ENCODE measurements at places on chromosomes 5 and 9.
A peak's percentile ranks its signal among the peaks of the same experiment; 100 is the strongest.

GRCh38 chr5:179486596-179487051, 63.7 kb upstream of the RUFY1 start:
- no peak overlapping the region for H3K4me3 ChIP-seq
- no peaks in the 10 kb centered on the region for H3K27me3 ChIP-seq
- no peak for DNase-seq
- no peak overlapping the region for H3K27ac ChIP-seq

GRCh38 chr5:75526070-75526469, 14.4 kb downstream of the POLK start:
- H3K27ac ChIP-seq, result no peak overlapping the region
- no peaks in the 10 kb centered on the region for H3K27me3 ChIP-seq
- no peak for DNase-seq
- no peak overlapping the region for H3K4me3 ChIP-seq
- H3K4me1 ChIP-seq, result peaks cover 8% of the 10 kb centered on the region
- H3K36me3 ChIP-seq, result peaks cover 4% of the 10 kb centered on the region

DNA sequence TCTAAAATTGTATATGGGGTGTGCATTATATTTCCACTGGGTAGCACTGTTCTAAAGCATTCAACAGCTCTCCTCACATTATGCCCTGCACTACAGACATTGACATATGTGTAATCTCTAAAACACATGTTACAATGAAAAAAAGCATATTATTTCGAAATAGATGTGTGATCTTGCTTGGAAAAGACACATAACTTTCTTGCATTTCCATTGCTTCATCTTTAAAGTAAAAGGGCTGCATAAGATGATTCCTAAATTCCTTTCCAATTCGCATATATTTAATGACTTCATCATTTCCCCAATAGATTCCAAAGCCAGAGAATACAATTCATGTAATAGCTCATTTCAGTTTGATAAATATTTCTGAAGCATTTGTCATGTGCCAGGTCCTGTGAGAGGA, 566.9 kb downstream of the PDE4D start:
- no peaks in the 10 kb centered on the region for H3K27me3 ChIP-seq
- H3K4me3 ChIP-seq, result no peak overlapping the region
- no peak overlapping the region for H3K27ac ChIP-seq
- no peak for DNase-seq
- H3K4me1 ChIP-seq, result peaks cover 17% of the 10 kb centered on the region
- no peaks in the 10 kb centered on the region for H3K36me3 ChIP-seq

- H3K4me3 ChIP-seq, result no peak overlapping the region
- DNase-seq, result peak; percentile 75
- H3K36me3 ChIP-seq, result no peaks in the 10 kb centered on the region
- H3K27me3 ChIP-seq, result no peaks in the 10 kb centered on the region
- no peak overlapping the region for H3K27ac ChIP-seq
Measured at GRCh38 chr5:95846554-95847260, 24.2 kb upstream of the GLRX start.

GRCh38 chr5:96075579-96076289, 114.1 kb upstream of the ELL2 start:
- H3K27ac ChIP-seq, result no peak overlapping the region
- H3K27me3 ChIP-seq, result no peaks in the 10 kb centered on the region
- no peak for DNase-seq
- no peak overlapping the region for H3K4me3 ChIP-seq

DNA sequence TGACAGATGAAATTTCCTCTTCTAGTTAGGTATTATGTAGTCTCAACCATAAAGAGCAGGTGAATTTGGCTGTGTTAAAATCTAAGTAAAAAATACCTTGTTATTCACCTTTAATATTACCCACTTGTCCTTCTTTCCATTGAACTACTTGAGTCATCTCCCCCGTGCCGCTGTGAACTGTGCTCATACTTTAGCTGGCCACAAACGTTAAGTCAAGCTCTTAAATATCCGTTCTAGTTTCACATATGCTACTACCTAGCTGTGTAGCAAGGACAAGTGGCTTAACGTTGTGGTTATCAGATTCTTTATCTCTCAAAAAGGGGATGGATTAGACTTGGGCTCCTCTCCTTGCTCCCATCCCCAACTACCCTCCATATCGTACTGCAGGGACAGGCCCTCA, 110.4 kb downstream of the EFNA5 start:
- no peak overlapping the region for H3K4me3 ChIP-seq
- H3K4me1 ChIP-seq, result no peaks in the 10 kb centered on the region
- no peaks in the 10 kb centered on the region for H3K36me3 ChIP-seq
- no peak for DNase-seq

DNA sequence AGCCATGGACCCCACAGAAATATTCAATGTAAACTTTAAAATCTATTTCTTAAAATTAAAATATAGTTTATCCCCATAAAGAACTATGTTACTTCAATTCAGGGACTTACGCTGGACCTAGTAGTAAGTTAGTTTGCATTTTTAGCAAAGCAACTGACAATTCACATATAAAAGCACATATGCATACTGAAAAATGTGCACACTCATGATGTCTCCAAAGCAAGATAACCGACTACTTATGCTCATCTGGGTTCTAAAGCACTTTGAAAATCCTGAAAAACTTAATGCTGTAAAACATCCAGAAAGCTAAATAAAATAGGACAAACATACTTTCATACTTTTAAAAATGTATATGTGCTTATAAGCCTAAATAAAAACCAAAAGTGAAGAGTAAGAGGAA, 264.4 kb upstream of the GAS1 start:
- H3K4me3 ChIP-seq, result no peak overlapping the region
- no peaks in the 10 kb centered on the region for H3K27me3 ChIP-seq
- H3K36me3 ChIP-seq, result no peaks in the 10 kb centered on the region
- no peak for DNase-seq
- no peaks in the 10 kb centered on the region for H3K4me1 ChIP-seq
- no peak overlapping the region for H3K27ac ChIP-seq

DNA sequence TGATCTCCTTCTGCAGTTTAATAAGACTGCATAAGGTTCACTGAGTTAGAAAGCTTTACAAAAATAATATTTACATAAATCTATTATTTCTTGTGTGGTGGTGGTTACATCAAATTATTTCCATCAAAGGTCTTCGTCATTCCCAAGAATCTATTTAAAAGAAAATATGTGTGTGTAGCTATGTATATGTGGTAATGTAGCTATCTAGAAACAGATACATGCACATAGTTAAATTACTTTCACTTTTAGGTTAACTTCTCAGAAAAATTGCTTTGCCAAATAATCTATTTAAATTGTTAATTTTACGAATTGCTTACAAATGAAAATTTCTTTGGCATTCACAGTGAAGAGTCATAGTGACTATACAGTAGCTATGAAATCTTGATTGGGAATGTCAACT, 633.2 kb downstream of the DMRTA1 start:
- H3K27me3 ChIP-seq, result no peaks in the 10 kb centered on the region
- no peaks in the 10 kb centered on the region for H3K4me1 ChIP-seq
- H3K36me3 ChIP-seq, result no peaks in the 10 kb centered on the region
- no peak for DNase-seq
- H3K4me3 ChIP-seq, result no peak overlapping the region

GRCh38 chr5:159269723-159270122, 6.6 kb downstream of the UBLCP1 start:
- no peaks in the 10 kb centered on the region for H3K36me3 ChIP-seq
- no peaks in the 10 kb centered on the region for H3K4me1 ChIP-seq
- no peak for DNase-seq
- H3K27ac ChIP-seq, result no peak overlapping the region

- H3K27ac ChIP-seq, result no peak overlapping the region
- no peaks in the 10 kb centered on the region for H3K4me1 ChIP-seq
- no peaks in the 10 kb centered on the region for H3K36me3 ChIP-seq
- DNase-seq, result no peak
- H3K27me3 ChIP-seq, result no peaks in the 10 kb centered on the region
Measured at GRCh38 chr5:40475561-40475960, 204.2 kb upstream of the PTGER4 start.

DNA sequence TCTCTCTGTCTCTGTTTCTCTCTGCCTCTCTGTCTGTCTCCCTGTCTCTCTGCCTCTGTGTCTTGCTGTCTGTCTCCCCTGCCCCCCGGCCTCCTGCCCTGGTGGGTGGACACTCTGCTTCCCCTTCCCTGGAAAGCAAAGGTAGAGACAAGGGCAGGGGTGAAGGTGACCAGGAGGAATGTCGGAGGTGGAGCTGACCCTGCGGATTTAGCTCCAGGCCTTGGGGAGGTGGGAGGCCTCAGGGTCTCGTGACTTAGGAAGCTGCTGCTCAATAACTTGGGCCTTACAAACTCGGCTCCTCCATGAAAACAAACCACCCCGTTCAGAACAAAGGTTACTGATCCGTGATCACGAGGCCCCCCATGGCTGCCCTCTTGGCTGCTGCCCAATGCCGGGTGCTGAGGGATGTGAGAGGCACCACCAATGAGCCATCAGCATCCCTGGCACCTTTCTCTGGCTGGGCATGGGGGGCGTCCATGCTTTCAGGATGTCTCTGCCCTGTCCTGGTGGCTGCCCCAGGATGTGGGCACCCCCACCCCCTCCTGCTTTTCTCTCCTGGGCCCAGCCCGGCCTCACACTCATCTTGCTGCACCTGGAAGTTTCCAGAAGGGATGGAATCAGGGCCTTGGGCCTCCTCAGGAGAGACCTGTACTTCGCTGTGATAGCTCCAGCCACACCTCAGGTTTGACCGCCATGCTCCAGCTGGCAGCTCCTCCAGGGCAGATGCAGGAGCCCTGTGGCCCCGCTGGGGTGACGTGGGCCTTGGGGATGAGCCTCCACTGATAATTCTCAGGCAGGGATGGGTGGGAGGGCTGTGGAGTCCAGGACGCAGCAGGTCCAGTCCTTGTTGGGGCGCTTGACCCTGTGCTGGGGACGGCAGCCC, 14.8 kb upstream of the SLC6A19 start:
- DNase-seq, result no peak
- peaks cover 33% of the 10 kb centered on the region for H3K27me3 ChIP-seq
- peaks cover 21% of the 10 kb centered on the region for H3K4me1 ChIP-seq
- H3K4me3 ChIP-seq, result no peak overlapping the region

- DNase-seq, result no peak
- no peak overlapping the region for H3K27ac ChIP-seq
- no peaks in the 10 kb centered on the region for H3K4me1 ChIP-seq
Measured at GRCh38 chr9:98836206-98836605, 28.7 kb downstream of the GALNT12 start.

- H3K27me3 ChIP-seq, result no peaks in the 10 kb centered on the region
- no peak for DNase-seq
- H3K4me1 ChIP-seq, result peaks cover 8% of the 10 kb centered on the region
- no peak overlapping the region for H3K27ac ChIP-seq
- no peaks in the 10 kb centered on the region for H3K36me3 ChIP-seq
- no peak overlapping the region for H3K4me3 ChIP-seq
Measured at GRCh38 chr5:127810017-127810416, 106.8 kb downstream of the CCDC192 start.

DNA sequence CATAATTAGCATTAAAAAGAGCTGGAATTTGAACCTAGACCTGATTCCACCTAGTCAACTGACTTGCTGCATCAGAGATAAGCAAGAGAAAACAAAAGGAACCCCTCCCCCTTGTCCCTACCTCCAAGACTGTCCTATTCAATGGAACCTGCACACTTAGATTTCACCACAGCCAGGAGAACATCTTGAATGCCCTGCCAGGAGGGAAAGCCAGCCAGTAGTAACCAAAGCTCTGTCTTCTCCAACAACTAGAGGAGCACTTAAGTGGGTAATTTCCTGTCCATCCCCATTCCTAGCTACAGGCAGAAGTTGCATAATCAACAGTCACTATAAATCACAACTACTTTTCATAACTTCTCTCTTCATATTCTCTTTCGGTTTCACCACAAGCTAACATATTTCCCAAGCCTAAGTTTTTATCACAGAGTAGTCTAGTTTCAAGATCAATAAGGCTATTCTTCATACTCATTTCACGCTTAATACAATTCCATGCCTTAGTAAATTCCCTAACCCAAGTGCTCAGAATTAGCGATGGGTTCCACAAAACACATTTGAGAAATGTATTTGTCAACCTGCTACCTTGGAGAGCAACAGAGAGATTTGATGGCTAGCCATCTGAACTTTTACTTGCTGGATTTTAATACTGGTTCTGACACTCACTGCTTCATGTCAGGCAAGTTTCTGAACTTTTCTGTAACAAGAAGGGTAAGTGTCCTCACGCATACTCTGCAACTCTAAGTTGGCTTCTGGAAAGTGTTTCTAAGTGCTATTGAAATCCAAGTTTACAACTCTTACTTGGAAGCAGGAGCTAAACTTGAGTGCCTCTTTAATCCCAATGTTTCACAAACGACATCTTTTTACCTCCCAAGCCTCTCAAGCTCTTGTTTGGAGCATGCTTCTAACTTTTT, 2.0 kb downstream of the DENND1A start:
- peak; percentile 33 for DNase-seq
- peaks cover 37% of the 10 kb centered on the region for H3K4me1 ChIP-seq
- H3K27ac ChIP-seq, result peak overlapping the region; percentile 88
- H3K36me3 ChIP-seq, result no peaks in the 10 kb centered on the region

DNA sequence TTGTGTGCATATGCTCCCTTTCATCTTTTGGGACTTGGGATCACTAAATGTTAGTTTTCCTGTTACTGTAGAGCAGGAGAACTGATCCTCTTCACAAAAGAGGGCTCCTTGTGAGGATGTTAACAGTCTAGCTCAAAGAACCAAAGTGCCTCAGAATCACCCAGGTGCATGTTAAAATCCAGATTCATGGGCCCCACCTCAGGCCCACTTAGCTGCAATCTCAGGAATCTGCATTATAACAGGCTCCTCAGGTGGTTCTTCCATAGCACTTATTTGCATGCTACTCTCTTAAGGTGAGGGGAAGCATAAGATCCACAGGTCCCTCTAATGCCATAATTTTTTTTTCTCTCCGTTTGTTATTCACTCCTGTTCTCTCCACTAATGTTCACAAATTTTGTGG, 14.8 kb upstream of the MEF2C start:
- DNase-seq, result no peak
- H3K27ac ChIP-seq, result no peak overlapping the region
- H3K27me3 ChIP-seq, result no peaks in the 10 kb centered on the region

All from transverse colon (tissue), 4 donors.